ENCODE measurements at places on chromosomes 7 and 10.

DNA sequence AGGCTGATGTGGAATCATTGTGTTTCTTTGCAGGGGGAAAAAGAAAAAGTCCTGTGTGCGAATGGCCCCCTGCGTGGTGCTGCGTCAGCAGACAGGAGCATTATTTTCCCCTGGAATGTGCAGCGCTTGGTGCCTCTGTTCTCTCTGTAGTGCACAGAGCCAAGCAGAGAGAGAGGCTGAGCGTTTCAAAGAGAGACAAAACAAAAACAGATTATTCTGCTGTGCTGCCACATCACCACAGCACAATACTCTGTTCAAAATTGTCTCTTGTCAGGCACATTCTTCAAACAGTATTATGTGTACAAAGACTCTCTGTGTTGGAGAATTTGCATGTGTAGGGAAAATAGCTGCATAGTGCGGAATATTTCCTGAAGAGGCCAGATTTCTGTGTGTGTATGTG, 609.0 kb downstream of the SDK1 start:
- no peak for DNase-seq

DNA sequence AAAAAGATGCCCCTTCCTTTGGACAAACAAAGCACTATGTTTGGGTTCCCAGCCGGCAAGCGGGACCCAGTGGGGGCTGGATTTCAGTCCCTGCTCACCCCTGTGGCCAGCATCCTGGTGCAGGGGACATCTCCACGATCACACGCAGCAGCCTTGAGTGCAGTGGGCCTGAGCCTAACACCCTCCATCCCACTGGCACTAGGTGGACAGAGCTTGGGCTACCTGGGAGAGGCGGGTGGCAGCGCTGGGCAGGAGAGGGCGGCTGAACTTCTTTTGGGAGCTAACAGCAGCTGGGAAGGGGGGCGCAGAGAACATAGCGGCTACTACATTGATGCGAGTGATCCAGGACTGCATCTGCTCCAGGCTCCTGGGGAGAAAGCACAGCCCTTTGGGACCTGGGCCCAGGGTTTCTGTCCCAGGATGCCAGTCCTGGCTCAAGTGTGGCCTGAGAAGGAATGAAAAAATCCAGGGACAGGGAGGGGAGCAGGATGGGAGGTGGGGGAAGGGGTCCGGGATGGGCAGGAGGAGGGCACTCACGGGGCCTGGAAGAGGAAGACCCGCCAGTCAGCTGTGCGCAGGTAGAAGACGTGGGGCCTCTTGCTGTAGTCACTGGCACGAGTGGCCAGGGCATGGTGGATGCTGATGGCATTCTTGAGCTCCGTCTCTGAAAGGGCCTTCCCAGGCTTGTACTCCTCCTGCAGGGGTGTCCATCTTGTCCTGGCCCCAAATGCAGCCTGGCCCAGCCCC, 9.0 kb downstream of the NFKB2 start:
- no peak for DNase-seq

GRCh38 chr7:106394526-106394925, 109.7 kb upstream of the NAMPT start:
- DNase-seq, result no peak

DNA sequence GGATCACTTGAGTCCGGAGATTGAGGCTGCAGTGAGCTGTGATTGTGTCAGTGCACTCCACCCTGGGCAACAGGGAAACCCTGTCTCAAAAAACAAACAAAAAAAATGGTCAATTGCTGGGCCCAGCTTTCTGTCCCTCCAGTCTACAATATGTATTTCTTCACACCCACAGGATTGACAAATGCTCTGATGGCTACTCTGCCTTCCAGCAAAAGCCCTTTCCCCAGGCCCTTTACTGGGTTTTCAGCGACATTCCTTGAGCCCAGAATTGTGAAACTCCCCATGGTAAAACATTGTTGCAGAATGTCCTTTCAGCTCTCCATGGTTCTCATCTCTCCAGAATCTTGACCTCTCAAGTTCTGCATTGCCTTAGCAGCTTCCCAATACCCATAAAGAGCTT, 23.7 kb upstream of the TNKS2 start:
- DNase-seq, result no peak

DNA sequence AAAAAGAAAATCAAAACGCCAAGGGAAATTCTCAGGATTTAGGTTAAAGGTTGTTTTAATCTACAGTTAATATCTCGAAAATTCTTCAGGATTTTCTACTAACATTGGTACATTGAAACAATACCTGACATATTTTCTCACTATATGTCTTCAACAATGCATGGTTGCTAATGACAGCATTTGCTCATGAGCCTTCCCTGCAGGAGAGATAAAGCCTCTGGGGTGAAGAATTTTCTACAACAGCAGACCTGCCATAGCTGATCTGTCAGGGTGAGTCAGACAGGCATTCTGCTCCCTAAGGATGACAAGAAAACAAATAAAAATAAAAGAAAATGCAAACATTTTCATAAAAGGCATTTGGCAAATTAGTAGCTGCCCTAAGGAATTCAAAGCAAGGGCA, 11.7 kb upstream of the GPR37 start:
- DNase-seq, result no peak

GRCh38 chr10:112045938-112046337, 137.6 kb downstream of the GPAM start:
- DNase-seq, result no peak

- no peak for DNase-seq
Measured at GRCh38 chr10:45673074-45673648, 589 bp upstream of the ZFAND4 start.

GRCh38 chr7:43628431-43628830, 45.5 kb downstream of the STK17A start:
- DNase-seq, result no peak
